ENCODE measurements at places on chromosomes 4 and X. TPM values are rescaled to one million over a fixed set of nuclear protein-coding genes. Genes with fewer than 3 reads are reported as not detected.

KLHL34 gene
- 0.67 TPM for total RNA-seq

VMA21 gene
- total RNA-seq = 28.6 TPM

CHIC2 gene
- 25.0 TPM for total RNA-seq

GRCh38 chr4:83772685-83773084 lies 236.8 kb downstream of the GPAT3 start:
- H3K4me3 ChIP-seq = no peak overlapping the region
- H3K27me3 ChIP-seq = no peaks in the 10 kb centered on the region

- no peaks in the 10 kb centered on the region for H3K36me3 ChIP-seq
- no peak overlapping the region for H3K4me3 ChIP-seq
- no peak overlapping the region for H3K27ac ChIP-seq
Observed at GRCh38 chr4:99729186-99729585, 71.6 kb upstream of the C4orf54 start.

DNA sequence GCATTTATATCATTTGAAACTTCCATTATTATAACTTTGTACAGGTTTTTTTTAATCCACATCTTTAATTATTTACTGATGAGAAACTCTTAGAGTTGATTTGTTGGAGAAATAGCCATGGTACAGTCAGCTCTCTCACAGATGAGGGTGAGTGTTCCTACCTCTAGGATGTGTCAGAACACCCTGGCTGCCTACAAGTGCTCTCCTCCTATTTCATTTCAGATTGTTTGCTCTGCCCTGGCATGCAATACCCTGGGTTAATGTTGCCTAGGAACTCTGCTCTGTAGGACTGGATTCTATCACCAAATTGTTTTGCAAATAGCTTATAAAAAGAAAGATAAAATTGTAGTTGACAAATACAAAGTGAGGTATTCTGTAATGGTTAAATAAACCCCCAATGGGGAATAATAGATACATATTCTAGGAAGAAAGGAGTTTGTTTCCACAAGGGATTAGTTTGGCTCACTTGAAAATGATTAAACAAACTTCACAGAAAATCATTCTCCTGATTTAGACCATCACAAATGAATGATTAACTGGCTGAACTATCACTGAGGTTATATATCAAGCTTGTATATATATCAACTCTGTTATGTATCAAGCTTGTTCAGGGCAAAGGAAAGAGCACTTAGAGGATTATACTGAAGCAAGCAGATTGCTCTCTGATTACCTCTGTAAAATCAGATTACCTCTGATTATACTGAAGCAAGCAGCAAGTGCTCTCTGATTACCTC lies 150.0 kb downstream of the PDE5A start:
- no peak for ATAC-seq
- H3K4me1 ChIP-seq = no peaks in the 10 kb centered on the region
- H3K27me3 ChIP-seq = no peaks in the 10 kb centered on the region
- H3K4me3 ChIP-seq = no peak overlapping the region
- H3K27ac ChIP-seq = no peak overlapping the region

DNA sequence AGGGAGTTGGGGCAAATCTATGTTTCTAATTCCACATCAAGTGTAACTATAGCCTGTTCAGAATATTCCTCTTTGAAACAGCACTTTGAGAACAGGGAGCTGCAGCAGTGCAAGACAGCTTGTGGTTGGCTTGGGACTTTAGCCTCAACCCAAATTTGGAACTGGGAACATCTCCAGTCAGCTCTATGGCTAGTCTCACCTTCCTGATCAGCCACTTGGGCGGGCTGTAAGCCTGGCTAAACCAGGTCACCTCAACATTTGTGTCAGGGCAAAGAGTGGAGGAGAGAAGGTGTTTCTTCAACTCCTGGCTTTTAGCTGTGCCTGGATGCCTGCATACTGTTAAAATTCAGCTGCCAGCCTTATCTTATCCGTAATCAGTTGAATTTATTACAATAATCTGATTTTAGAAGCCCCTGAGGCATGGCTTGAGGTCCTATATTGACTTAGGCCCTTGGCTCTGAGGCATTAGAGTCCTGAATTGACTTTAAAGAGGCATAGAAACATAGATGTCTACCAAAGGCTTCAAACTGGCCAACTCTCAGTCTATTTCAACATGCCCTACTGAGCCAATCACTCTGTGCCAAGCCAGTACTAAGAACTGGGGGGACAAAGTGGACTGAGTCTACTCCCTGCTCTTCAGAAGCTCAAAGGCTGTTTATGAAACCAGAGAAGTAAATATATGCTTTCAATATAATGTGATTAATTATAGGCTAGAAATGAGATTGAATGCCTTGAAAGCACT lies 18.7 kb upstream of the AR start:
- no peak overlapping the region for H3K4me3 ChIP-seq
- no peak overlapping the region for H3K27ac ChIP-seq
- no peaks in the 10 kb centered on the region for H3K4me1 ChIP-seq
- no peaks in the 10 kb centered on the region for H3K27me3 ChIP-seq
- no peak for ATAC-seq
- H3K36me3 ChIP-seq = no peaks in the 10 kb centered on the region

DNA sequence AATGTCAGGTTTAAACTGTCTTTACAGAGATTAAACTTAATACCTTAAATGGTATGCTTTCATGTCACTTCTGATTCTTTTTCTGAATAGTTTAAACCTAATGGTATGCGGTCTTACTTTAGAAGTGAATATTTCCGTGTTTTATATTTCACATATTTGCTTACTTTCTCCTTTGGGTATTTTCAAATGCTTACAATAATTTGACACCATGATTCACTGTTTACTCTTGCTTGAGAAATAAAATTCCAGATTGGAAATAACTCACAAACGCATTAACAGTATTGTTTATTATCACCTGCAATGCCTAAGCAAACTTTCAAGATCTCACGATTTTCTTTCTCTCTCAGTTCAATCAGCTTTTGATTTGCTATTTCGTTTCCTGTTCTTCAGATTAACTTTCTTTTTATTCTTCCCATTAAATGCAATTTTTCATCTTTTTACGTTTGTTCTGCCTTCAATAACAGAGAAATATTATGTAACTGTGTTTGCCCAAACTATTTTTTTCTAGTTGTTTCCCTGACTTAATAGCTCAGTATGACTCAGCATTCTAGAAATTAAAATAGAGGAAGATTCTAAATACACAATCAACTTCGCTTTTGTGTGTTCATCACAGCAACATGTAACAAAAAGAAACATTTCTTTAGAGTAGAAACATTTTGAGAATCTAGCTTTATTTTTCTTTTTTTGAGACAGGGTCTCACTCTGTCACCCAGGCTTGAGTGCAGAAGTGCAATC lies 955.5 kb upstream of the PRKX start:
- no peaks in the 10 kb centered on the region for H3K27me3 ChIP-seq
- H3K36me3 ChIP-seq = no peaks in the 10 kb centered on the region
- no peak overlapping the region for H3K27ac ChIP-seq

DNA sequence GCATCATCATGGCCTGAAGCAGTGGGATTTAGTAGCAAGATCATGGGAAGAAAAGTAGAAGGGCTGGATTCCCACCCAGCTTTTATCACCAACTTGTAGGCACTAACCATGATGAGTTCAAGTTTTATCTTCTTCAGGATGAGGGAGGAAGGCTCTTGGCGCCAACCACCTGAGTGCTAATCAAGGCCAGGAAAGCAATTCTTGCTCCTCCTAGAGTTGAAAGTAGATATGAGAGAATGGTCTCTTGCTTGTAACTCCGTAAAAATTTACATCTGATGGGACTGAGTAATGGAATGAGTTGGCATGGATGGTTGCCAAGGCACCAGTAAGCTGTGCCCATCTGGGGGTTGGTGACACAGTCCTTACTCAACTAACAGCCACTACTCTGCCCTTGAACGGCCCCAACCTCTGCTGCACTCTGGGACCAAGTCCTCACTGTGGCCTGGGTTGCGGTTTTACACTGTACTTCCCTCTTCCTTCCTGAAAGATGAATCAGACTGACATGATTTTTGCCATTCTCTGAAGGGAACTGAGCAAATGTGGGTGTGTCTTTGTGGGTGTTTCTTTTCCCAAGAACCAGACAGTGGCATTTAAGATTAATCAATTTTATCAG lies 39.4 kb upstream of the NDP start:
- H3K36me3 ChIP-seq = no peaks in the 10 kb centered on the region
- H3K27ac ChIP-seq = no peak overlapping the region

- H3K4me1 ChIP-seq = no peaks in the 10 kb centered on the region
- ATAC-seq = no peak
- no peak overlapping the region for H3K4me3 ChIP-seq
Observed at GRCh38 chr4:169305651-169306050, 34.9 kb upstream of the SH3RF1 start.

DNA sequence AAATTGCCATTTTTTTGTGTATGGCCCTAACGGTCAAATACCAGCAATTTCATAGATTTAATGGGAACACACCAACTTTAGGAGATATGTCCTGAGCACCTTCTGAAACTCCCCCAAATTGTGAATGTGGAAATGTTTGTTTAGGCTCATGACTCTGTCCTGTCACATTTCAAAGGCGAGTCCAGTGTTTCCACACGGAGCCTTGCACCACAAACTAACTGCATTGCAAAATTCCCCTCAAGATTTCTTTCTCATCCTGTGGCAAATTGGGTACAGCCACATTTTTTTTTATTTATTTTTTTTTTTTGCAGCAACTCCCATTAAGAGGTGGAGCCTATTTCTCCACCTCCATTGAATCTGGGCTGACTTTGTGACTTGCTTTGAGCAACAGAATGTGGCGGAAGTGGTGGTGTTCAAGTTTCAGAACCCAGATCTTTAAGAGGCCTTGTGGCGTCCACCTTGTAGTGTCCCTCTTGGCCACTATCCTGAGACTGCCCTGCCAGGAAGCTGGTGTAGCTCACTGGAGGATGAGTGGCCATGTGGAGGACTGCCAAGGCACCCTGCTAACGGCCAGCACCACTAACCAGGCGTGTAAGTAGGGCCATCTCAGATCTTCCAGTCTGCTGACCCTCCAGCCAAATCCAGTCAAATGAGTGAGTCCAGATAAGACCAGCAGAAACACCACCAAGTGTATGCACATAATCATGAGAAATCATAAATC lies 172.4 kb upstream of the SCML1 start:
- H3K4me1 ChIP-seq = no peaks in the 10 kb centered on the region
- no peak overlapping the region for H3K4me3 ChIP-seq
- no peaks in the 10 kb centered on the region for H3K27me3 ChIP-seq
- ATAC-seq = no peak

DNA sequence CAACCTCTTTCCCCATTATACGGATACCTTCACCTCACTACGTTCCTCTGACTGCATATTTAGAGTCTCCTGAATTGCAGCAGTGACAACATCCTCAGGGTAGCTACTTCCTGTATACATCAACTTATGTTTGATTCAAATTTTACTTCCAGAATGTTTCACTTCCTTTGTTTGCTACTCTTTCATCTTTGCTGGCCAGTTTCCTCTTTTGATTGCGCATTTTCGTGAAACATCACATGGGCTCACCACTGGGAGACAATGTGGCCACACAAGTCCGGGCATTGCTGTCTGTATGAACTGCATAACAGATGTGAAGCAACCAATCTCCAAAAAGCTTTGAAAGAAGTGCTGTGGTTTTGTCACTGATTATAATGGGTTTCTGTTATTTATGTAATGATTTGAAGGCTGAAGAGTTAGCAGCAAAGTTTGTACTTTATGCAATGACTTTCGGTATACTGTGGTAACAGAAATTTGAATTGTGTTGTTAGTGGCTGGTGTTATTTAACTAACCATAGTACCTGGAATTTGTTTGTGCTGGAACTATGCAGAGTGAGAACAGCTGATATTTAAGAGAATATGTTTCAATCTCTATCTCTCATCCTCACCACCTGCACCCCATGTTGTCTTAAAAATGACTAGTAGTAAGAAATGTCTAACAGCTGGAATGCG lies 7.4 kb downstream of the SNCA start:
- H3K4me1 ChIP-seq = no peaks in the 10 kb centered on the region
- no peaks in the 10 kb centered on the region for H3K36me3 ChIP-seq
- peak; percentile 58 for ATAC-seq
- no peak overlapping the region for H3K4me3 ChIP-seq
- no peaks in the 10 kb centered on the region for H3K27me3 ChIP-seq

DNA sequence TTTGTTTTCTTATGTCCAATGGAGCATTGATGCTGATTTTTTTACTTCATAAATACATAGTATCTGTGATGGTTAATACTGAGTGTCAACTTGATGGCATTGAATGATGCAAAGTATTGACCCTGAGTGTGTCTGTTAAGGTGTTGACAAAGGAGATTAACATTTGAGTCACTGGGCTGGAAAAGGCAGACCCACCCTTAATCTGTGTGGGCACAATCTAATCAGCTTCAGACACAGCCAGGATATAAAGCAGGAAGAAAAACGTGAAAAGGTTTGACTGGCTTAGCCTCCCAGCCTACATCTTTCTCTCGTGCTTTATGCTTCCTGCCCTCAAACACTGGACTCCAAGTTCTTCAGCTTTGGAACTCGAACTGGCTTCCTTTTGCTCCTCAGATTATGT lies 230.6 kb upstream of the SPRY1 start:
- no peak overlapping the region for H3K27ac ChIP-seq
- no peaks in the 10 kb centered on the region for H3K36me3 ChIP-seq
- no peak for ATAC-seq
- H3K4me3 ChIP-seq = no peak overlapping the region

DNA sequence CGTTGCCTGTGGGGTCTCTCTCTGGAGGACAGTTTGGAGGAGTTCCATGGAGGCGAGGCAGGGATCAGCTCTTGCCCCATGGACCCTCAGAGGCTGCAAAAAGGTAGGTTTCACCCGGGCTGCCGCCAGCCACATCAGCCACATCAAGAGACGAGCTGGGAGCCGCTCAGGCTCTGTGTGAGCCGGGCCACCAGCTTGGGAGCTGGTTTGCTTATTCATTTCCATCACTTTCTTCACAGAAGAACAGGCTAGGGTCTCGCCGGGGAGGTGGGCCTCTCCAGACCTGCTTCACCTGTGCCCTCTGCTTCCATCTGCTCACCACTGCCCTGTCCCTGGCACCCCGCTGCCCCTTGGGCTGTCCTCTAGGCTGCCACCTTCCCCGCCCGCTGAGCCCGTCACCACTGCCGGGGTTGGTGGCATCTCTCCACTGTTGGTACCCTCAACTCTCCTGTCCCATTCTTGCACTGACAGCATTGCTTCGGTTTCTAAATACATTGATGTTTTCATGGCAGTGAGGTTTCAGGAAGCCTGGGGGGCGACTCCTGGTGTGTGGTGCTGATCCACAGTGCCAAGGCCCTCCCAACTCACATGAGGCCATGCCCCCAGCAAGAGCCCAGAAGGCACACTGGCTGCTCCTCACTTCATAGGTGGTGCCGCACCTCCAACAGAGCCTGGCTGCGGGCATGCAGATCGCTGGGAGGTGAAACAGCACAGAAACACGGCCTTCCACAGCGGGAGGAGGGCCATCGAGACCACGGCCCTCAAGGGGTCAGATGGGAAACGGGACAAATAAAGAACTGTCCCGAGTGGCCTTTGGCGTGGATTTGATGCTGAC lies 4.5 kb upstream of the TREX2 start:
- no peak overlapping the region for H3K4me3 ChIP-seq
- no peak for ATAC-seq
- H3K4me1 ChIP-seq = no peaks in the 10 kb centered on the region
- no peaks in the 10 kb centered on the region for H3K27me3 ChIP-seq
